ENCODE measurements at places on chromosomes 3 and 15.

GRCh38 chr3:42210726-42211125 is 55.3 kb downstream of the CCK start:
- no peak for DNase-seq

DNA sequence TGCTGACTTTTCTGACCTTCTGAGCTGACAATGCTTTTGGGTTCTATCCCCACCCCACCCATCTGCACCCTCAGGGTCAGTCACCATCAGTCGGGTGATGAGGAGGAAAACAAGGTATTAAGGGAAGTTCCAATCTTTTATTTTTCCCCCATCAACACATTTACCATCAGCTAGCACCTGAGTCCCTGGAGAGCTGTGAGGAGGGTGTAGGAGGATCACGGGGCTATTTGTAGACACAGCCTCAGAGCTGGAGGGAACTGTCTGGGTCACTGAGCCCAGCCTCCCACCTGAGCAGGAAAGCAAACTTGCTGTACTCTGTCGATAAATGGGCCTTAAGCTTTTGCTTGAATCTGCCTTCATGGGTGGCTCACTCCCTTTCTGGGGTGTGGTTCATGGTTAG is 24.8 kb upstream of the ZFAND6 start:
- no peak for DNase-seq

GRCh38 chr3:27554706-27555105 is 70.5 kb upstream of the SLC4A7 start:
- DNase-seq: no peak

DNA sequence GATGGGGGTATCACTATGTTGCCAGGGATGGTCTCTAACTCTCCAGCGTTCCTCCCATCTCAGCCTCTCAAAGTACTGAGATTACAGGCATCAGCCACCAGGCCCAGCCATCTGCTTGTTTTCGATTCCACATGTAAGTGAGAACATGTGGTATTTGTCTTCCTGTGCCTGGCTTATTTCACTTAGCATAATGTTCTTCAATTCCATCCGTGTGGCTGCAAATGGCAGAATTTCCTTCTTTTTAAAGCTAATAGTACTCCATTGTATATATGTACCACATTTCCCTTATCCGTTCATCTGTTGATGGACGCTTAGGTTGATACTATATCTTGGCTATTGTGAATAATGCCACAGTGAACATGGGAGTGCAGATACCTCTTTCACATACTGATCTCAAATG is 70.6 kb downstream of the ASB7 start:
- no peak for DNase-seq

DNA sequence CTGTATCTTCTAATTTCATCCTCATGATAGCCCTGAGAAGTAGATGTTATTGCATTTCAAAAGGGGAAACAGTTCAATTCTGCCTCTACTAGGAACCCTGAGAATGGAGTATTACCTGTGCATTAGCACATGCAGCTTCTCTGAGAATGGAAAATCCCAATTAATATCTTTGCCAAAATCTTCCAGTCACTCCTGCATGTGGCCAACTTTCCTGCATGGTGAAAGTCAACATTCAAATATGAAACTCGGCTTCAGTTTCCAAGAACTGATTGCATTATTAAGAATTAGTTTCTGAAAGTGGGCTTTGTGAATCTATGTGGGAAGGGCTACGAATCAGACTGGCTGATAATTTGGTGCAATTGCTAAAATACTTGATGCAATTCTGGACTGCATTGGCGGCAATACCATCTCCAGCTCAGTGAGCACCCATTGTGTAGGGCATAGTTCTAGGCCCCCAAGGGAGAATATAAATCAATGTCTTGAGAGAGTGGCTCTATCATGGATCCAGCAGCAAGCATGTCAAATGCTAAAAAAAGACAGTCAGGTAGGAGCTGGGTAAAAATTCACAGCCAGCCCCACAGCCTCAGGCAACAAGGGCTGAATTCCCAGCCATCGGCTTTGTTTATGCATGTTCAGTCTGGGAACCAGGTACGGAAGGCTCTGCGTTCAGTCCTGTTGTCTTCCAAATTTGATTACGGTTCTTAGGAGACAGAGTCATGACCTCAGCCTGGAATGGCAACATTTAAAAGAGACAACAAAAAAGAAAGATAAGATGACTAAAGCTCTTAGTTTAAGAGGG is 18.8 kb upstream of the BCL6 start:
- DNase-seq: no peak

GRCh38 chr15:88091444-88092016 is 165.0 kb downstream of the NTRK3 start:
- no peak for DNase-seq

GRCh38 chr3:40585381-40586016 is 60.7 kb downstream of the ZNF621 start:
- DNase-seq: no peak

- DNase-seq: no peak
Observed at GRCh38 chr15:78242128-78242527, 7.8 kb upstream of the ACSBG1 start.

DNA sequence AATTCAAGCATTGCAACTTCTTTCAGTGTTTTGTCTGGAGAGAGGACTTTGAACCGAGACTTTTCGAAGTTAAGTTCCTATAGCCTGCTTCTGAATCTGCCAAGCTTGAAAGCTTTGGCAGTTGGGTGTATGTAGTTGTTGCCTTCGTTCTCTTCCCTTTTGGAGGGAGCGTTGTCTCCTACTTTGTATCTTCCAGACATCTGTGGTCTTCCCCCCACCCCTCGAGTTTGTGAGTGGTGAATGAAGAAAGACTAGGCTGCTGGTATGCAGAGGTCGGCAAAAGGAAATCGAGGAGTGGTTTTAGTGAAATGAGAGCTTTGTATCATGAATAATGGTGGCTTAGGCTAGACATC is 1.3 kb downstream of the CTNNB1 start:
- DNase-seq: no peak

DNA sequence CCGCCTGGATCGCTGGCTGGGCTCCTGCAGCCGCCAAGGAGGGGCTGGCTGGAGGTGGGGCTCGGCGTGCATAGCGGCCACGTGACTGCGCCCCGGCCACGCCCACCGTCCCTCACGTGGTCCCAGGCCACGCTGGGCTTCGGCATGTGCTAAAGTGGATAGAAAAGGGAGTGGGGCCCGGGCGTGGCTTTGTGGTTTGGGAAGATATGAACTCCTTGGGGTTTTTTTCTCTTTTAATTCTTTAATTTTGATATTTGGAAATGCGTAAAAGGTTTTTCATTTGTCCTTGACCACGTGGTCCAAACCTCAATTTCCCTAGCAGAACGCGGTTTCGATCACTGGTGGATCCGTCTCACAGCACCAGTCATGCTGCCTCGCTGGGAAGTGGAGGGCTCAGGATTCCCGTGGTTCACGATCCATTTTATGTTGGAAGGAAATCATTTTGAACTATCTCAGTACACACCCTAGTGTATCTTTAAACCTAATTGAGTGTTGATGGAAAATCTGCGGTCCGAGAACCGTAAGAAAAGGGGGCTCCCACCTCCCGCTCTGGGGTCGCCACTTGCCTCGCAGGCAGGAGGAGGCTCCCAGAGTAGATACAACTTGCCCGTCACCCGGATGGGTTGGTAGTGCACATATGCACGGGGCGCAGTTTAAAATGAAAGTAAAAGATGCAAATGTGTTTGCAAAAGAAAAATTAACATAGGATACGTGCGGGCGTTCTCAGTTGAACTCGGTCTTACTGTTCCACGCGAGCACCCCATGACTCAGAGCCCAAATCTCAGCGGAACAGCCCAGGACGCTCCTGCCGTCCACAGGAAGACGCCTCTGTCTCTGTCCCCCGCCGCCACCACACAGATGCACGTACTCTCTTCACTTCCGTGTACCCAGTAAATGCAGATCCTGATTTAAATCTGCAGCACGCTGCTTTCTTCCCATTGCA is 141.9 kb downstream of the PGPEP1L start:
- no peak for DNase-seq

DNA sequence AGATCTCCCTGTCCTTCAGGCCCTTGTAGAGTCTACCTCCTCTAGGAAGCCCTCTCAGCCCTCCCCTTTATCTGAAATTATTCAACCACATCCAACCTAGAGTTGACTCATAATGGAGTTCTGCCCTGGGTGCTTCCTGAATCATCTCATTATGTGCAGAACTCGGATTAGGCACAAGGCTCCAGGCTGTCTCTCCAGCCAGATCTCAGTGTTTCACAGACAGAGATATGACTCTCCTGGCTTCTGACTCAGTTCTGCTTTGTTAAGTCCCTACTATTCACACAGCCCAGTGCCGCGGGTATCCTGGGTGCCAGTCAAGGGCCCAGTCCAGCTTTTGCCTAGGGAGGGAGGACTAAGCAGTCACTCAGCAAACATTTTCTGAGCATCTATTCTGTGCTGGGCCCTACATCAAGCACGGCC is 9.3 kb downstream of the STRA6 start:
- no peak for DNase-seq

All from cortex of kidney (tissue), 1 donor.